GOT3 (cell line): ENCODE measurements at places on chromosomes 1 and 21.

DNA sequence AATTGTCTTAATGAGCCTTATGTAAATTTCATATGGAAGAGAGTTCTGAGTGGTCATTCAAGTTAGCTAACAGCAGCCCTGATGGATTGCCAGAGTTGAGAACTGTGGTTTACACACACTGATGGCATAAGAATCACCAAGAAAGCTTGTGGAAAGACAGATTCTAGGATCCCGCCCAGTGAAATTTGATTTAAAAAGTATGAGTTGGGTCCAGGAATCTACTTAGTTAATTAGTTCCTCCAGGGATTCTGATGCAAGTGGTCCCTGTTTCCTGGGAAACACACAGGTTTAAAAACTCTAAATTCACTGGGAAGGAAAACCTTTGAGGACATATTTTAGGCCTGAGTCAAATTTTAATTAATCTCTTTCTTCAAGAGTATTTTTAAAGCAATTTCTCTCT is 144.3 kb downstream of the NTPCR start:
- no peak for DNase-seq

- no peak for DNase-seq
These were observed 83.6 kb upstream of the SLC25A33 start for GRCh38 chr1:9455487-9456234.

GRCh38 chr1:81068726-81069125 is 732.0 kb upstream of the ADGRL2 start:
- DNase-seq, result no peak

DNA sequence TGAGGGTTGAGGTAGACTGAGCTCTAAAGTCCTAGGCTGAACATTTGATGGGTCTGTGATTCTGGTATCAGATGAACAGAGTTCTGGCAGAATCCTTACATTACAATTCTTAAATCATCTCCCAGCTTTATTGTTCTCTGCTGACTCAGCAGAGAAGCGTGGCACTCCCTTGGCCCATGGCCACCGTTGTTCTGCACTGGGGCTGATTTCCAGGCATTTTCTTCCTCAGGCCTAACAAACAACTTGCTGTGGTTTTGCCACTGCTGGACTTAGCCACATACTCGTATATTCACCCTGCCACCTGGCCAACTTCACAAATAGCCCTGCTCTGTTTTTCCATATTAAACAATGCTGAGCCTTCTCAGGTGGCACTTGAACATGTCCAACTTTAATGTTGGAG is 223.2 kb downstream of the TNR start:
- DNase-seq, result no peak

DNA sequence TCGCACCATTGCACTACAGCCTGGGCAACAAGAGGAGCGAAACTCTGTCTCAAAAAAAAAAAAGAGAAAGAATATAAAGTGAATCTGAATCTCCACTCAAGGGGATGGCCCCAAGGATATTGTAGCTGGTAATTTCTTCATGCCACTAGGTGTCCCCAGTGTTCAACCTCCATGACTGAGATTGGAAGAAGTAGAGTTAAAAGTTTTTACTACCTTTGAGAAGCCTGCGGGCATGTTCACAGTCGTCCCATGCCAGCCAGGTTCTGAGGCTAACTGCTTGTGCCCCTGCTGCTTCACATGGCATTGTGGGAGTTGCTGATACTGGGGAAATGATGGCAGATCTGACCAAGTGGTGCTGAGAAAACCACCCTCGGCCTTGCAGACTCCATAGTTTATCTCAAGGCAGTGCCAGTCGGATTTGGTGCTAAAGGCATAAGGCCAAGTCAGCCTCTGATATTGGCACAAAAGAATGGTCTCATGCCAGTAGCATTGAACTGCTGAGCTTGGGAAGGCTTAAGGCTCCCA is 10.8 kb upstream of the SHISA4 start:
- no peak for DNase-seq

DNA sequence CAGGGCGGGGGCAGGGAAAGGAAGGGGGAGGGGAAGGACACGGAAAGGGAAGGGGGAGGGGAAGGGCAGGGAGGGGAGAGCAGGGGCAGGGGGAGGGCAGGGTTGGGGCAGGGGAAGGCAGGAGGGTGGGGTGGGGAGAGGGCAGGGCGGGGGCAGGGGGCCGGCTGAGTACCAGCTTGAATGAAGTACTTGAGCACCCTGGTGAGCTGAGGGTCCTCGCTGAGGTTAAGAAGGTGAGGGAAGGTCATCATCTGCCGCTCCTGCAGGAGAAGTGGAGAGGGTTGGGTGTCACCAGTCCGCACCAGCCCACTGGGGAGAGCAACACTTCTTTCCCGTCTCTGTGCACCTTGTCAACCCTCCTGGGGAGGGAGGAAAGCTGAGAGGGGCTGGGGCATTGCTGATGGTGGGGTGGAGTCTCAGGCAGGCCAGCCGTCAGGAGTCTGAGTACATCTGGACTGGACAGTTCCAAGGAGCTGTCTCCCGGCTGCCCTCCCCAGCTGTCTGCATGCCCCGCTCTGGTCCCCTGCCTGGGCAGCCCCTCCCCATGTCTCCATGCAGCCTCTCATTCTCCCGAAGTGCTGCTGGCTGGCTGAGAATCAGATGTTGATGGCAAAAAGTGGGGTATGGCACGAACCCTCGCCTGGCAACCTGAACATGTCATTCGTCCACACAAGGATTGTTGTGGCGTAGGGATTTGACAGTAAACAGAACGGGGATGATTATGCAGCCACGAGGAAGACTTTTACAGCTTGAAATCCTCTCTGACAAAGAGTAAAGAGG is 70.0 kb downstream of the SCCPDH start:
- DNase-seq, result no peak

DNA sequence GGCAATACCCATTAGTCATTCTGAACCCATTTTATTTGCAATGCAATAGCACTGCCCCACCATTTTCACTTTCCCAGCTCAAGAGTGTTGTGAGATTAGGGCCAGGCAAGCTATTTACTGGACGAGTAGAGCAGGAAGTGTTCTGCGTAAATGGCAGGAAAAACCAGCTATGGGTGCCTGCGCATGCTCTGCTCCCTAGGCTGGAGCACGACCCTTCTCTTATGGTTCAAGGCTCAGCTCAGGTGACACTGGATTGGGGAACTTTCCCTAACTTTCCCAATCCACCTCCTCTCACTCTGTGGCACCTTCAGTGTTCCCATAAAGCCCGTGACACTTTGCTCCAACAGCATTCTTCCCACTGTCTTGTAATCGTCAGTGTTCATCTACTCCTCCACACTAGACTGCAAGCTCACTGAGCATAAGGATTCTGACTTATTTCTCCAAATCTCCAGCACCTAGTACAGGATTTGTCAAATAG is 3.6 kb upstream of the MAN1A2 start:
- DNase-seq, result no peak

DNA sequence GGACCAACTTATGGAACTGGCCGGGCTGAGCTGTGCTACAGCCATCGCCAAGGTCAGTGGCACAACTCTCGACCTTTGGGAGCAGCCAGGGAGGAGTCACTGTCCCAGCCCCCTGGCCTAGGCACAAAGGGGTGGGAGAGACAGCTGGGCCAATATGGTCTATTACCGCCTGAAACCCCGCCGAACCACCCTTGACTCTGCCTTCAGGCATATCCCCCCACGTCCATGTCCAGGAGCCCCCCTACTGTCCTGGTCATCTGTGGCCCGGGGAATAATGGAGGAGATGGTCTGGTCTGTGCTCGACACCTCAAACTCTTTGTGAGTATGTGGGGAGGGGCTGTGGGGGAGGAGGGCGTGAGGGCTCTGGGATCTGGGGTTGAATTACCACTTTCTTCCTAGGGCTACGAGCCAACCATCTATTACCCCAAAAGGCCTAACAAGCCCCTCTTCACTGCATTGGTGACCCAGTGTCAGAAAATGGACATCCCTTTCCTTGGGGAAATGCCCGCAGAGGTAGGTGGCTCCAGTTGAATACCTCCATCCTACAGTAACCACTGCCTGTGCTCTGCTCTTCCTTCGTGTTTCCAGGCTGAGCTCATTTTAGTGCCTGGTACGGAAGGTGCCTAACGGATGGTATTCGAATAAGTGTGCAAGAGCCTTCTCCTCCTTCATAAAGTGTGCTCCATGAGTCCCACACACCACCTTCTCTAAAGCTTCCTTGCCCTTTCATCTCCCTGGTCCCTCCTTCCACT is 758 bp downstream of the NAXE start:
- no peak for DNase-seq

- DNase-seq, result no peak
These were observed 2.8 kb downstream of the ADGRL2 start for GRCh38 chr1:81803431-81804110.
